ENCODE measurements at places on chromosomes 16 and 17.

DNA sequence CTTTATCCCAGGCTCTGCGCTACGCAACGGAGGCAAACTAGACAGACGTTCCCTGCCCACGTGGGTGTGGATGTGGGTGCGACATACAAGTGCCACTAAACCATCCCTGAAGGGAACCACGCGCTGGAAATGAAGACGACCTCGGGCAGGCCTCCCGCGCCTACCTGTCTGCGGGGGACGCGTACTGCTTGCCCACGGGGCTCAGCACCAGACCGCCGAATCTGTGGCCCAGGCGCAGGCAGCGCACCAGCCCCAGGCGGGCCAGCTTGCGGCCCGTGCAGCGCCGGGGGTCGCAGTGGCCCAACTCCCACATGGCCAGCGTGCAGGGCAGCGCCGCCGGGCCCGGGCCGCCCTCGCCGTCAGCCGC lies 480 bp downstream of the TSR3 start:
- no peak for DNase-seq

GRCh38 chr16:47037396-47037745 lies 63.9 kb upstream of the DNAJA2 start:
- no peak for DNase-seq

- no peak for DNase-seq
Observed at GRCh38 chr16:17130733-17131132, 340.0 kb downstream of the XYLT1 start.

DNA sequence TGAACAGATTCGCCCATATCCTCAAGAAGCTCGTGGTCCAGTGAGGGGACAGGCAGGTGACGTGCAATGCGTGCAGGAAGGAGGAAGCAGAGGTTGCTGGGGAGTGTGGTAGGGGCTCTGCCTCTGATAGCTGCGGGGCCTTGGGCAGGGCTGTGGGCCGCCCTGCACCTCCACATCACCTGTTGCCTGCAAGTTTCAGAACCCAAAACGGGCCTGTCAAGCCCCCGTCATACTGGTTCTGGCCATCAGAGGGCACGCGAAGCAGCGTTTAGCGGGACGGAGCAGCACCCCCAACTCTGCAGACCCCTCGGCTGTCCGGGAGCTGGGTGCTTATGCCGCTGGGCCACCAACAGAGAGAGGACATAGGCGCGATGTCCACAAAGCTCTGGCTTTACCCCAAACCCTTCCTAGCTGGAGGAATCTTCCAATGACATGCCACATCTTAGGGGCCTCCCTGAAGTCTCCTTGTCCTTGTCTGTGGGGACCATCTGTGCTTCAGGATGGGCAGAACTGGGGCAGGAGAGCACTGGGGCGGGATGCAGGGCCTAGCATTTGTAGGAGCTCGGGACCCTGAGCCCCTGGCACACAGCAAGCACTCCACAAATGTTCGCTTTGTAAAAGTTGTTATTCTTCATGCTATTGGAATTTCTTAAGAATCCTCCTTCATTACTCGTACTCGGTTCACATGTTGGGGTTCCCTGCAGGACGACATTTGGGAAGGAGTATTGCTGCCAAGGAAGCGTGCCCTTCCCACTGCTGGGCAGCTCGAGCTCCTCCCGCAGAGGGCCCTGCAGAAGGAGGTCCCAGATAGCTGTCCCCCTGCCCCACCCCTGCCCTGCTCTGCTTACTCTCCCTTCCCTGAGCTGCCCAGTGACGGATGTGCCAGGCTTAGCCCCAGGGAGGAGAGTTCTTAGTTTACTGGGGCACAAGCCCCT lies 64.3 kb downstream of the CNGB1 start:
- no peak for DNase-seq

DNA sequence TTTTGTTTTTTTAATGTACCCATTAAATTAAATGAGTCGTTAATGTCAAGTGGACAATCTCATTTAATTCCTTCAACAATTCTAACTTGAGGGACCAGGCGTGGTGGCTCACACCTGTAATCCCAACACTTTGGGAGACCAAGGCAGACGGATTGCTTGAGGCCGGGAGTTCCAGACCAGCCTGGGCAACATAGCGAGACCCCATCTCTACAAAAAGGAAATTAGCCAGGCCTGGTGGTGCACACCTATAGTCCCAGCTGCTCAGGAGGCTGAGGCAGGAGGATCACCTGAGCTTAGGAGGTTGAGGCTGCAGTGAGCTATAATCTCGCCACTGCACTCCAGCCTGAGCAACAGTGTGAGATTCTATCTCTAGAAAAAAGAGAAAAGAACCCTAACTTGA lies 20.7 kb upstream of the GSG1L start:
- DNase-seq = no peak
